Kidney epithelial cell (primary cell): ENCODE measurements at places on chromosomes 11 and 22. TPM values are rescaled to one million over a fixed set of nuclear protein-coding genes. Genes with fewer than 3 reads are reported as not detected.

DNA sequence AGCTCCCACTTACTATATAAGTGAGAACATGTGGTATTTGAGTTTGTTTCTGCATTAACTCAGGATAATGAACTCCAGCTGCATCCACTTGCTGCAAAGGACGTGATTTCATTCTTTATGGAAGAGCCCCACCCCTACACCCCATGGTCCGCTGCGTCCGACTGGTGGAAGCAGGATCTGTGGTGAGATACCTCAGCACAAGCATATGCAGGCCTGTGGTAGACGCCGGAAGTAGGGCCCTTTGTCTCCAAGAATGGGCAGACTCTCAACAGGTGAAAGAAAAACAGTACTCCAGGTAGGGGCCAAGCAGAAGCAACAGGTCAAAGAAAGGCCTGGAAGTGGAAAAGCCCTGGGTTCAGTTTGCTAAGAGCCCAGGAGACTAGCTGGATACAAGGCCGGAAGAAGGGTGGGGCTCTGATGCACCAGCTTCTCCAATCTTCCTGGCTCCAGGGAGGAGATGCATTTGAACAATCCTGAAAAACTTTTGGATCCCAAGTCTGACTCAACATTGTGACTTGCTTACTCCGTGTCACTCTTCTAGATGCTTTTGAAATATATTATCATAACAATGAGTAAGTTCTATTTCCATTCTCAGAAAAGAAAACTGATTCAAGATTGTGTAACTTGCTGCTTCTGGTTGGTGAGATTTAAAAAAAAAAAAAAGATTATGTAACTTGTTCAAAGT lies 30.4 kb downstream of the NEAT1 start:
- no peak for DNase-seq

DNA sequence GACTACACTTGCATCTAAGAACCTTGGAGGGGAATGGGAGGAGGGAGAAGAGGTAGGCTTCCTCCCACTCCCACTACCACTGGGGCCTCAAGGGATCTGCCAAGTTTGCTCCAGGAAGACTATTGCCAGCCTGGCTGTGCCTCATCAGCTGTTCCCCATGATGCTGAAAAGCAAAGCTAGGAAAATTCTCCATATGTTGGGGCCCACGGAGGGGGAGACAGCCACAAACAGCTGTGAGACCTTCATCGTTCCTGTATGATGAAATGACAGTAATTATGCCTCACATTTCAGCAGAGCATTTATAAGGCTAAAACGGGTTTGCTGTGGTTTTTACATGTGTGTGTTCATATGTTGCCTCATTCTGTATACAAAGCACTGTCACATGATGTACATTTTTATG lies 6.7 kb downstream of the DSCAML1 start:
- no peak for DNase-seq

- DNase-seq: no peak
Measured at GRCh38 chr11:45942381-45942780, 19.9 kb downstream of the LARGE2 start.

DNA sequence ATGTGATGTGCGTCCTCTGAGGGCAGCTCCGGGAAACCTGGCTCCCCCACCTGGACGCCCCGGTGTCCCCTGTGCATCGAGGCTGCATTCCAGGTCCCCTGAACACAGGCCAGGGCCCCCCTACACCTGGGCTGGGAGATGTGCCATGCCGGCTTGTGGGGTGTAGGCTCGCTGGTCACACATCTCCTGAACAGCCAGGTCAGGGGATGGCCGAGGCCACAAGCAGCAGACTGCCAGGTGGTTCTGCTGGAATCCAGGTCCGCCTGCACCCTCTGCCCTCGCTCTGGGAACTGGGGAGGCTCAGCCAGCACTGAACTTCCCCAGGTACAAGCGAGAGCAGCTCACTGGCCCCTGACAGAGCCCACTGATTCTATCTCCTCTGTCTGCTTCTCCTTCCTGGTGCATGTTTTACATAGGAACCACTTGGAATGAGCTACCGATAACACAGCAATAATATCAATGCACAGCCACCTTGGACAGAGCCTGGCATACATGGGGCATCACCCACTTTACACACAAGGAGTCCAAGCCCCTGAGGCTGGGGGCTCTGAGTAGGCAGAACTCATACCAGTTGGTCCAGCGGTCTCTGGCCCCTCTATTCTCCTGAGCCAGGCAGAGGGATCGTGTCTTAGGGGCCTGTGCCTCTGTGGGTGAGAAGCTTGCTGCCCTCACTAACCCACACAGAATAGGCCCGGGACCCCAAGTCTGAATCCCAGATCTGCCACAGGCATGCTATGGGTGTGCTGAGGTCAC lies 46.8 kb downstream of the TBX1 start:
- no peak for DNase-seq

The ZNF143 gene
- 14.7 and 19.2 TPM in 2 replicates for total RNA-seq

The FGF4 gene
- not detected in 2 replicates for total RNA-seq

The ANGPTL5 gene
- not detected in 2 replicates for total RNA-seq
